Airway epithelial cell (primary cell): ENCODE measurements at places on chromosomes 7 and 10. TPM values are rescaled to one million over a fixed set of nuclear protein-coding genes. Genes with fewer than 3 reads are reported as not detected.

Gene TRUB1
- total RNA-seq, result 28.5 and 31.1 TPM in 2 replicates

Gene CLIP2
- 12.3 and 14.7 TPM in 2 replicates for total RNA-seq

Gene ANXA8L1
- total RNA-seq, result 291 and 296 TPM in 2 replicates

Gene GIMAP2
- total RNA-seq, result not detected in 2 replicates

Gene SPDYE11
- total RNA-seq, result not detected in 2 replicates

Gene RBAK
- 6.6 and 7.2 TPM in 2 replicates for total RNA-seq

Gene MBL2
- not detected in 2 replicates for total RNA-seq

Gene SPDYE18
- total RNA-seq, result not detected in 2 replicates

Gene ARHGEF35
- 4.0 and 7.8 TPM in 2 replicates for total RNA-seq

Gene GRM3
- not detected in 2 replicates for total RNA-seq

Gene AKR1D1
- total RNA-seq, result not detected in 2 replicates

Gene DRGX
- total RNA-seq, result not detected in 2 replicates

Gene CABCOCO1
- total RNA-seq, result not detected in 2 replicates

Gene DGKI
- 0.14 and 0.70 TPM in 2 replicates for total RNA-seq

Gene PDE6C
- total RNA-seq, result not detected in 2 replicates

Gene C7orf57
- 0.14 TPM in 2 replicates for total RNA-seq
